Hypothalamus (tissue), 51 donors: ENCODE measurements at places on chromosomes 5 and 9.

DNA sequence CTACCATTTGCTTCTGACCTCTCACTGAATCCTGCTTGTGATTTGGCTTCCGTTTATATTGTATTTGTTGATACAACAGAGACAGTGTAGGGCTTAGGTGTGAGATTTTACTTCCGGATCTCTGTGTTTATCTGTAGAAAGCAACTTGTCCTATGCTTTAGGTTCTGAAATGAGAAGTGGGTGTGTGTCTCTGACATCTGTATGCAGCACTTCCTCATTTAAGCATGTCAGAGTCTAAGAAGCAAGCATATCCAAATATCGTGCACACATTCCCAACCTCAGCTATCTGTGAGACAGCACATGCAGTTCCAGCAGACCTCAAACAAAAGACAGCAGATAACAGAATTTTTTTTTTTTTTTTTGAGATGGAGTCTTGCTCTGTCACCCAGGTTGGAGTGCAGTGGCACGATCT lies 16.3 kb downstream of the KLF9 start:
- DNase-seq = no peak

- DNase-seq = no peak
Measured at GRCh38 chr5:89878140-89879132, 531.1 kb downstream of the CETN3 start.

GRCh38 chr9:16563446-16563845 lies 307.0 kb downstream of the BNC2 start:
- DNase-seq = no peak

DNA sequence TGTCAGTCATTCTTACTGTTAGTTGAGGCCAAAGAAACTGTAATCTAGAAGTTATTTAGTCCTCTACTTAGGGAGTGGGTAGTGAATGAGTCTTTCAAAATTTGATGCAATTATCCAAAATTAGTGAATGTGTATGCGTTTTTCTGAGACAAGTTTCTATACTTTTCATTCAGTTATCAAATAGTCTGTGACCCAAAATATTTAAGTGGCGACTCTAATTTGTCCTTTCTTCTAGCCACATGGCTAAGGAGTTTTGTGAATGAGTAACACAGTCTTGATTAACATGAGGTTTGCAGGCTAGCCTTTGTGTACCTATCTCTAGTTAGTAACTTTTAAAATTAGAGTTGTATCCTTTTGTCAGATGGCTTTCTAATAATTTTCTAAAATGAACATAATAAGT lies 45.6 kb downstream of the COMMD10 start:
- DNase-seq = no peak

DNA sequence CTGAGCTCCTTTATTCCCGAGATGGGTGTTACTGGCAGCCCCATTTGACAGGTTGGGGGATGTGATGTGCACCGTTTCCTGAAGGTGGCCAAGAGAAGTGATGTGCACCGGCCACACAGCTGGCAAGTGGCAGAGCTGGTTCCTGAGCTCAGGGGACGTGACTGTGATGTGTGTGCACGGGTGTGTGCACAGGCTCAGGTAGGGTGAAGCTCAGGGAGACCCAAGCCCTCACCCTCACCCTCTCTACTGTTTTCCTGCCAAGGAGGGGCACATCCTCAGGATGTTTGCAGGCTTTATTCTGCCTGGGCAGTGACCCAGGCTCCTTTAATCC lies 56.6 kb downstream of the WWC1 start:
- DNase-seq = no peak

- DNase-seq = no peak
Measured at GRCh38 chr9:81113453-81114124, 575.8 kb downstream of the TLE1 start.

- DNase-seq = no peak
Measured at GRCh38 chr9:91162784-91163443, 198.8 kb downstream of the AUH start.

DNA sequence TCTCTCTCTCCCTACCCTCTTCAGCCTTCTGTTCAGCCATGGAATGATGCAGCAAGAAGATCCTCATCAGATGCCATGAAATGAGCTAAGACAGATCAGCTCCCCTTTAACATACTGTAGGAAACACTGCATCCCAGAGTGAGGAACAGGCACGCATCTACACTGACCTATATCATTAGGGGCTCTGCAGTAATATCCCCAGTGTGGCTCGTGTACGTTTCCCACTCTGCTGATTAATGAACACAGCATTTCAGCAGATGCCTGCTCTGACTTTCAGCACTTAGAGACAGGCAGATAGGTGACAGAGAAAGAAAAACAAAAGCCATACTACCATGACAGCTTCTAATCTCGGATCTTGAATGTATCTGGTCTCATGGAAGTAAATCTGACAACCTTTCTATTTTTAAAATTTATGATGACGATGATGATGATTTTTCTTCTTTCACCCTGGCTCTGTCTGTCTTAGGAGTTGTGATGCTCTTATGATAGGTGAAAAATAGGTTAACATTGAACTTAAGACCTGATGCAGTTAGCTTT lies 750.3 kb downstream of the CDH12 start:
- DNase-seq = no peak

GRCh38 chr5:153515301-153515700 lies 24.8 kb downstream of the GRIA1 start:
- DNase-seq = no peak

DNA sequence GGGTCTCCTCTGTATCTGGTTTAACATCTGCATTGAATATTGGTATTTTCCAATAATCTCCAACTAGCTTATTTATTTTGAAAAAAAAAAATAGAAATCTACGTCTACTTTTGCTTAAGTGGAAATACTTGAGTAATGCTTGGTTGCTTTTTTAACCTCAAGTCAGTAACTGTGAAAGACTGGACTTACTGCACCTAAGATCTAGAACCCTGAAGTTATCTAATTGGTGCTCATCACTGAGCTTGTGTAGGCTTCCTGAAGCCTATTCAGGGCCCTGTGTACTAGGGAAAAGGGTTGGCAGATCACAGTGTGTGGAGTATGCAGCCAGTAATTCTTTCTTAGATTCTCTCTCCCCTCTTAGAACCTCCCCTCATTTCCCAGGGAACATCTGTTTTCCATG lies 16.2 kb downstream of the SLC1A1 start:
- DNase-seq = no peak

DNA sequence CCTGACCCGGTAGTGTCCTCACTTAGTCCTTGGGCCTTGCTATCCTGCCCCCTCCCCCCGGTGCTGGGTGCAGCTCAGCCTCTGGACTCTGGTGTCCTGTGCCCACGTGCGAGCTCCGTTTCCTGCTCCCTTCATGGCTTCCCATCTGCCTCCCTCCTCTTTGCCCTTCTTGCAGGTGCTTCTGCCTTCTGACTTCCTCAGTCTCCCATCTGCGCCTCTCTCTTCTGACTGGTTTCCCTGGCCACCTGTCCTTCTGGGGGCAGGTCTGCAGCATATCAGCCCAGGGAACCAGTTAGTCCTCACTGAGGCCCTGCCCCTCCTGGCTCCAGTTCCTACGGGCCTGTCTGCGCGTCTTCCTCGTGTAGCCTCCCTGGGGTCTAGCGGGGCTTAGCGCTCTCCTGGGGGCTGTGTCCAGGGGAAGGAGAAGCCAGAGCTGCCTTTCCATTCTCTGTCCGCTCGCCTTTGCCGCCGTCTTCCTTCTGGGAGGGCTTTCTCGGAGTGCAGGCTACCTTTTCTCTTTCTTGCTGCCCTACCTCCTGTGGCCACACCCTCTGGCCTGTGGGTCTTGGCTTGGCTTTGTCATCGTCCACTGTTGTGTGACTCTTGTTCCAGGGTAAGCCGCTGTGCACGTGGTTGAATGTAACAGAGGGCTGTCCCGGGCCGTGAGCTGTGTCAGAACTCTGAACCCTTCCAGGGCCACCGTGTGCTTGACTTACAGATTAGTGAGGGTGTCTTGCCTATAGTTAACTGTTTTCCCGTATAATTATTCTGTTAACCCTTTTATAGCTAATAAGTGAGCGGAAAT lies 51.8 kb downstream of the EHMT1 start:
- no peak for DNase-seq
